ENCODE measurements at places on chromosomes 5 and 9. TPM values are rescaled to one million over a fixed set of nuclear protein-coding genes. Genes with fewer than 3 reads are reported as not detected.

DNA sequence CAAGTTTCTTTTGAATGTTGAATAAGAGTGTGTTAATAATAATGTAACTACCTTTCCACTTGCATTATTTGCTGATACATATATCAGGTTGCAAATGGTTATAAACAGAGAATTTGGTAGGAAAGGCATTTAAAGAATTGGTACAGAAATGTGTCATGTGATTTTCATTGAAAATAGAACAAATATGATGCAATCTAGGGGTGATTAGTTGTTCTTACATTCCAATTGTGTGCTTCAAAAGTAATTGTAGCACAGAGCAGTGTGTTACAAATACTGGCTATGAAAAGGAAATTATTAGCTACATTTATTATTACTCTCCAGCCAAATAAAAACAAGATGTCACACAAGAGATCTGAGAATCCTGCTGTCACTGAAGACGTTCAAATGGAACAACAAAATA is 61.8 kb upstream of the PRDM9 start:
- no peak for DNase-seq

DNA sequence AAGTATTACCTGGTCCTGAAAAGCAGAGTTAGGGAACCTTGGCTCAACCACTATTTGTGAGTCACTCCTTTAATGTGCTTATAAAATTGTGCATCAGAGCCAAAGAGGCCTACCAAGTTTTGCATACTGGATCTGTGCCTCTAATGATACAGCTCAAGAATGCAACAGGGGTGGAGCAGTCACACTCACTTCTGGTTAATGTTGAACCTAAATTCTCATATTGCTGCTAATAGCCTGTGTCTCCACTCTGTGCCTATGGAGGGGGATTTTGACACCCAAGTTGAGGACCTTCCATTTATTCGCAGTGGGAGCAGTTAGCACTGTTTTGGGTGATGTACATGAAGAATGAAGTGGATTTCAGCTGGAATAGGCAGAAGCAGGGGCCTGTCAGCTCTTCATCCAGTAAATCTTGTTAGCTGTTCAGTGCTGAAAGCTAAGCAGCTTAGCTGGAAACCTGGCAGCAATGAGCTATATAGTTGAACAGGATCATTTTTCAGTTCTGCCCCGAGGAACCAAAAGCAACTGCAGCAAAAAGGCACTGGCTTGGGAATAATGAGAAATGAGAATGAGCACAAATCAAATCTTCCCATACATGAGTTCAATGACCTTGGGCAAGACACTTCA is 9.7 kb downstream of the SH3TC2 start:
- DNase-seq: no peak

DNA sequence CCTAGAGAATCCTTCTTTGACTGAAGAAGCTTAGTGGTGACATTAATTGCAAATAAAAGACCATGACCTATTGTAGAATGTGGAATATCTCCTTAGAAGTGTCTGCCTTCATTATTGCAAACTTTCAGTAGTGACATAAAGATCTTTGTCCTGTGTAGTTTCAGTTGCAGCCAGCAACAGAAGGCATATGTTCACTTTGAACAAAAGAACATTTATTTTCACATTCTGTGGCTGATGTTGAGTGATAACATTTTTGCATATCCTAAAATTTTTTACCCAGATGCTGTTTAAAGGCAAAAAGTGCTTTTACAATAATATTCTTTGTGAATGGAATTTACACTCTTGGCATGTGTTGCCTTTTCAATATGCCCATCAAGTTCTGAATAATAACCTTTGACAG is 165.9 kb downstream of the TMC1 start:
- DNase-seq: no peak

Gene NFIB
- total RNA-seq: not detected

Gene IER5L
- 1.1 TPM for total RNA-seq

Gene BTNL8
- 0.20 TPM for total RNA-seq

DNA sequence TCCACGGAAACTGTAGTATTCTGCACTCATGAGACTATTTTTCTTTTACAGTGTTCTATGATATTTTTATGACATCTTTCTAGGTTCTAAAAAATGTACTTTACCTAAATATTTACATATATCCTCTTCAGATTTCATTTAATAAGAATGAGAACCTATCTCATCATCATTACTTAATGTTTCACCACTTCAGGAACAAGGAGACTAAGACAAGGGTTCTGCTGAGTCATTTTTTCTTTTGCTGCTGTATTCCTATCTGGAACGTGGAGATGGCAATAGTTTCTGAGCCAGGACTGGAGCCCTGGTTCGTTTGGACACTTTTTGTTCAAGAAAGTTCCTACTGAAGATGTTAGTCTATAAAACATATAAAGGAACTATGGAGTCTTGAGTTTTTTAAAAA is 258.2 kb upstream of the MAP3K1 start:
- no peak for DNase-seq

GRCh38 chr9:84271531-84271900 is 69.0 kb downstream of the SLC28A3 start:
- DNase-seq: peak; percentile 59

Gene RGS14
- 41.2 TPM for total RNA-seq

GRCh38 chr9:88242879-88243278 is 104.6 kb upstream of the SPATA31C2 start:
- no peak for DNase-seq

Gene WNK2
- total RNA-seq: 0.88 TPM

- DNase-seq: no peak
These were observed 2257.5 kb upstream of the C9orf72 start for GRCh38 chr9:29830821-29831220.

GRCh38 chr9:123965801-123966686 is 36.1 kb upstream of the DENND1A start:
- DNase-seq: no peak

Gene MYOT
- total RNA-seq: not detected

GRCh38 chr5:145965804-145966203 is 29.4 kb downstream of the SH3RF2 start:
- DNase-seq: no peak

Gene TRIM36
- total RNA-seq: 0.19 TPM

Gene MUSK
- not detected for total RNA-seq

- DNase-seq: no peak
These were observed 8.4 kb downstream of the NR2F1 start for GRCh38 chr5:93591323-93591945.

DNA sequence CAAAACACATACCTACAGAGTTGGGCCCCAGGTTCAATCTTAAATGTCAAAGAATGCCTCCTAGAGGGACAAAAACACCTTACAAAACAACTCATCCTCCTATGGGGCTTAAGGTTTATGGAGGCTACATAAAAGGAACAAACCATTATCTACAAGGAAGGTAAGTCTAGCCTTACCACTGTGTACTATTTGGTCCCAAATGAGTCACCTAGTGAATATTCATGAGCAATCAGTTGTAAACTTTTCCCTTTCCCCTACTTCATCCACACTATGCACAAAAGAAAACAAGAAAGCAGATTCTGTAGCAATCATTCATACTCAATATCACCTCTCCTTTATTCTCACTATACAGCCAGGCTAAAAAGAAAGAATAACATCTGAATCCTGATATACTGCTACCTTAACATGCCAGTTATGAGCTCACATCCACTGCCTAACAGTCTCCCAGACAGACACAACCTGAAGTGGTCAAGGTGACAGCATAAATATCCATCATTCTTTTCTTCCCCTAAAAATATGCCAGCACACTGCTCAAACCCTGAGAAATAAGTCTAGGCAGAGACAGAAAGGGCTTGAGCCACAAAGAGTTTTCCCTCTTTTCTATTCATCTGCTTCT is 6.2 kb downstream of the OXCT1 start:
- DNase-seq: no peak

- DNase-seq: no peak
These were observed 204.2 kb downstream of the TAF11L14 start for GRCh38 chr5:17838469-17838868.

GRCh38 chr5:3584724-3585531 is 10.7 kb upstream of the IRX1 start:
- no peak for DNase-seq

- DNase-seq: no peak
These were observed 1252.6 kb upstream of the NUDT12 start for GRCh38 chr5:104815212-104815611.

Gene AK8
- total RNA-seq: 0.36 TPM

DNA sequence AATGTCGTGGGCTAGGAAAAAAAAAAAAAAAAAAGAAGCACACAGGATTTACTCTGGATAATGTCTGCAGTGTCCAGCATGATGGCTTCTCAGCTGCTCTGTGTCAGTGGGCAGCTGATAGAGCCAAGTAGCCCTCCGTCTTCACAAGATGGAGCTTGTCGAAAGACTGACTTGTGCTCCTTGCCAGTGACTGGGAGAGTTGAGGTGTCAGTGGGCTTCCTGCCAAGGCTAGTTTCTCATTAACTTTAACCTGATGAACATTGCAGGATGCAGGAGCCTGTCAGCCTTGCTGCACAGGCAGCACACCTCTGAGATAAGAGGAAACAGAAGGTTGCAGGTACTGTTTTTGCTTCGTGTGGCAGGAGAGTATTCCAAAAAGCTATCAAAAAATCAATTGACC is 171.4 kb upstream of the SGCD start:
- DNase-seq: no peak

- no peak for DNase-seq
These were observed 318.3 kb downstream of the ENC1 start for GRCh38 chr5:74322191-74322590.

Gene CDC20B
- not detected for total RNA-seq

DNA sequence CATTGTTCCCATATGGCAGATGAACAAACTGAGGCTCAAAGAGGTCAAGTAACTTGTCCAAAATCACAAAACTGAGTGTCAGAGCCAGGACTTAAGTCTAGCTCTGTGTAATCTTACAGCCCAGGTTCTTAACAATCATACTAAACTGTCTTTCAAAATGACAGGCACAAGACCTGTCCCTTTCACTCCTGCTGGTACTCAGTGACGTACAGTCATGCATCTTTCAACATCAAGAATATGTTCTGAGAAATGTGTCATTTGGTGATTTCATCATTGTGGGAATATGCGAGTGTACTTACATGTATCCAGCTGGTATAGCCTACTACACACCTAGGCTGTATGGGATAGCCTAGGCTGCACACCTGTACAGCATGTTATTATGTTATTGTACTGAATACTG is 646.8 kb upstream of the WWC1 start:
- no peak for DNase-seq

- DNase-seq: no peak
These were observed 762 bp downstream of the SNCAIP start for GRCh38 chr5:122312591-122313406.

Gene SH3PXD2B
- 0.80 TPM for total RNA-seq

Gene AP3S1
- total RNA-seq: 96.8 TPM

GRCh38 chr5:109944461-109944860 is 254.7 kb downstream of the MAN2A1 start:
- DNase-seq: no peak

Gene OR1J2
- 0.23 TPM for total RNA-seq

DNA sequence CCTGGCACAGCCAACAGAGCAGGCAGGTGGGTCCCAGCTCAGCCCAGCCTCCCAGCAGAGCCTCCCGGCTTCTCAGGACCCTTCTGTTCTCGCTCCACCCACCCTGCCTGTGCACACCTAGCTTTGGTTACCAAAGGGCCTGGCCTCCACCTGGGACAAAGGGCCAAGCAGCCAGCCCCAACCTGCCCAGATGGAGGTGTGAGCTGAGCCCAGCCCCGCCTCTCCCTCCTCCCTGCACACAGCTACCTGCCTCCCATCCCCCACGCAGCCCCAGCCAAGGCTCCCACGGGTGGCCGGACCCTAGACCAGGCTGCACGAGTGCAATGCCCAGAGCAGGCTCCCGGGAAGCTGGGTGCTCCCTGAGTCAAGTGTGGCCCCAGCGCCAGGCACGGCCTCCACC is 5.6 kb downstream of the TPRN start:
- no peak for DNase-seq

- DNase-seq: no peak
These were observed 259.9 kb upstream of the TARS1 start for GRCh38 chr5:33180900-33181299.

DNA sequence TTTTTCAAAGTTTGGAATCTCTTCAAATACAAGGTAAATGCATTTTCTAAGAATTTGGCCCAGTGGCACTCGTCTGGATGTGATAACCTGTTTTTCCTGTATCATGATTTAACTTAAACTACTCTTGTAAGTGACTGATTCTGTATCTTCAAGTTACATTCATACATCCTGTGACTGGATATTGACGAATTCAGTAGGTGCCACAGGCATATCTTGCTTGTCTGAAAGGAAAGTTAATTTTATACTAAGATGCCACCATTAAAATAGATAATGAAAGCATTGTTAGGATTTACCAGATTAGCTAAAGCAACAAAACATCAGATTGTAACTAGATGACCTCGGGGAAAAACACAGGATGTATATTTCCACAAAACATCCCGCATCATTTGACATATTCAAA is 175.3 kb upstream of the ZNF608 start:
- no peak for DNase-seq

DNA sequence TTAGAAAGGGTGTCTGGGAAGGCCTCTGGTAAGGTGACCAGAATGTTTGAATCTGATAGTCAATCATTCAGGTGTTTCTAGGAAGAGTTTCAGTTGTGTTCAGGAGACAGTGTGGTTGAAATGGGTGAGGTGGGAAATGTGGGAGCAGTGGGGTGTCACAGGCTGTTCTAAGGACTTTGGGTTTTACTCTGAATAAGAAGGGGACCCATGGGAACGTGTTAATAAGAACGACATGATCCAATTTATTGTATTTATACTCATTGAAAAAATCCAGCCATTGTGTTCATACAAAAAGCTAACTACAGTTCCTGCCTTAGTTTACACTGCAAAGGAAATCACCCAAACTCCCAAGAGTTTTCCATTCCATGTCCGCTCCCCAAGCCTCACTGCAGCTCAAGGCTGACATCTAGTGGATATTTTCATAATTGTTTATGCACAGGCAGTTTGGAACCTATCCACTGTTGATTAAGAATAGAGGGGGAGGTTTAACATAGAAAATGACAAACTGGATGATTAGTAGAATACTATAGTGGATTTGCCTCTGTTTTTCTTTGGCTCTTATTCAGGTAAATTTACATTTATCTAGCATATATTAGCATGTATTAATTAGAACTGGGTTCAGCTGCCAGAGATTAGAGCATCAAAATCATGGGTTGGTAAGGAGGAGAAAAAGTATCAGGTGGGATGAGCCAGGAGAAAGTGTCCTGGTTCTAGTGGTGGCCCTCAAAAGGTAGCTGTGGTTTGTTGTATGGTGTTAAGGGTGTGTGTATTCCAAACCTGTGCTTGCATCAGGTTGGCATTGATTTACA is 17.7 kb downstream of the CAVIN4 start:
- no peak for DNase-seq

Gene PCDHB13
- total RNA-seq: not detected

DNA sequence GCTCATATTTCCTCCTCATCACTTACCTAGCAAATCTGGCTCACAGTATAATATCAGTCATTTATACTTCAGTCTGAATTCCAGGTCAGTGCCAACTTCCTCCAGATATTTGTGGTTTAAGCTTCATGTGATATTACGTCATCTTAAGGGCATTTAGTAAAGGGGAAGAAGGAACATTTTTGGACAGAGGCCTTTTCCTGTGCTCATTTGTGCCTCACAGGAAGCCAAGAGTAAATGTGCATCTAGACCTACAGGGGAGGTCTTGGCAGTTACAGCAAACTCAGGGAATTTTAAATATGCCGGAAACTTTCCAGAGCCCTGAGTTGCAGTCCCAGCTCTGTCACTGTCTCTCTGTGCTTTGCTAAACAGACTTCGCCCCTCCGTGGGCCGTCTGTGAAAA is 12.3 kb upstream of the KCNIP1 start:
- DNase-seq: no peak

Gene OTP
- not detected for total RNA-seq

Gene CFAP157
- not detected for total RNA-seq

GRCh38 chr5:157245886-157246285 is 20.0 kb upstream of the CYFIP2 start:
- no peak for DNase-seq

GRCh38 chr9:18786196-18786595 is 246.8 kb downstream of the SAXO1 start:
- DNase-seq: no peak

Gene ZNF883
- total RNA-seq: 1.9 TPM
